ENCODE measurements at places on chromosomes 3 and 15.

DNA sequence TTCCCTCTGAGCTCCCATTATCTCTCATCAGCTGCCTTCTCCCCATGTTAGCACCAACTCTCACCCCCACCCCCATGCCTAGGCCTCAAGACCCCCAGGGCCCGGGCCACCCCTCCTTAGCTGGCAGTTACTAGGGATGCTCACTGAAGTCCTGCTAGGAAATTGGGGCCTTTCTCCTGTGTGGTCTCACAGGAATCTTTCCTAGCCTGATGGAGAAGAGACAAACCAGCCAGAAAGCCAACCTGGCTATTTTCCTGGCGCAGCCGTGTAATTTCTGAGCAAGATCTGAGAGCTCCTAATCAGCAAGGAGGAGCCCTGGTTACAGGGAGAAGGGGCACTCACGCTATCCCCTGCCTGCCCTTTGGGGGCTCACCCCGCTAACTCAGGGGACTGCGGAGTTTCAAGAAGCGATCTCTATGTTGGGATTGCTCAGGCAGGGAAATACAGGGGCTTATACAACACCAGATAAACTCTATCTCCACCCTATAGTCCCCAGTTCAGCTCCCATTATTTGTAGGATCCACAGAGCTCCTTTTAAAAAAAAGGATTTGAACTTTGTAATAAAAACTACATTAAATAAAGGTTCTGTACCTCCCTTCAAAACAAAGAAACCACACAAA, 25.2 kb downstream of the NR2F2 start:
- no peak for DNase-seq

- DNase-seq, result no peak
Measured at GRCh38 chr3:25293736-25294135, 134.3 kb upstream of the RARB start.

DNA sequence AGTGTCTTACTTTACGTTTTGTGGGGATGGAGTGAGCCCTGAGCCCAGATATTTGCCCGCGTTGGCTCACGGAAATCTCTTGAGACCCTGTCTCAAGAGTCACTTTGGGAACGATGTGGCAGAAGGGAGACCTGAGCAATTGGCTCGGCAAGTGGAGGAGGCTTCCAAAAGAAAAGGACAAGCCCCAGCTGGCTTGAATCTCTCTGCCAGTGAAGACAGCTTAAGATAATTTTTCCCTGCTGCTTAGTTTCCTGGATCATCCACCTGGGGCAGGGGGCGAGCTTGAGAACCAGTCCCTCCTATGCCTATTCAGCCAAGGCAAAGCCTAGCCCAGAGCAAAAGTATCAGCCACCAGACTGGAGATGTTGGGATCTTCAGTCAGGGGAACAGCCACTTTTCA, 708 bp downstream of the SEC22A start:
- peak; percentile 28 for DNase-seq

DNA sequence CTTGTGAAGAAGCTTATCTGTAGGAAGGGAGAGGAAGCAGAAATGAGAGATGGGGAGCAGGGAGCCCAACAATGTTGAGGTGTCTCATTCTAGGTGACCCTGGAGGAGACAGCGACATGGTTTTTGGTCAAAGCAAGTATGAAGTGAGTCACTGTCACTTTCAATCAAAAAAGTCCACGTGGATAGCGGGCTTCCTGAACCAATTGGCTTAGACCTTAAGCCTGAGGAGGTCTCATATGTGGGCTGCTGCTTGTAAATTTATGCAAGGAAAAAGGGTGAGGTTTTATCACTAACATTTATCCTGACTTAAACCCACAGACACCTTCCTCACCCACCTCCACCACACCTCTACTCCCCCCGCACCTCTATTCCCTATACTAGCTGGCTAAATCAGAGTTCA, 22.7 kb downstream of the CLDN11 start:
- no peak for DNase-seq

GRCh38 chr15:96115642-96116041, 214.9 kb upstream of the NR2F2 start:
- no peak for DNase-seq

DNA sequence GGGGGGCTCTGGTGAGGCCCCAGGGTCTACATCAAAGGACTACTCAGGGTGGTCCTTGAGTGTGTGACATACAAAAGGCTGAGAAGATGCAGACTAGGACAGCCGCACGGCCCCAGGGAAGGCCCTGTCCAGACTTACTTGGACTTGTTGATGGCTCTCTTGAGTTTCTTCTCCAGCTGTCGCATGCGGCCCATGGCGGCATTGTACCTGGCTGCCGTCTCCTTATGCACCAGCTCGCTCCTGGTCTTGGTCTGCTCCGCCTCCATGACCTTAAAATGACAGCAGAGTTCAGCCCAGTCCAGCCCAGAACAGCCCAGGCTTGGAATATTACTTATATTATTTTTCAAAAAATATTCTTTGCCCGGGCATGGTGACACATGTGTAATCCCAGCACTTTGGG, 56.0 kb downstream of the CAPN7 start:
- DNase-seq, result no peak

- peak; percentile 27 for DNase-seq
Measured at GRCh38 chr15:89998923-89999675, 2.0 kb upstream of the ZNF710 start.

DNA sequence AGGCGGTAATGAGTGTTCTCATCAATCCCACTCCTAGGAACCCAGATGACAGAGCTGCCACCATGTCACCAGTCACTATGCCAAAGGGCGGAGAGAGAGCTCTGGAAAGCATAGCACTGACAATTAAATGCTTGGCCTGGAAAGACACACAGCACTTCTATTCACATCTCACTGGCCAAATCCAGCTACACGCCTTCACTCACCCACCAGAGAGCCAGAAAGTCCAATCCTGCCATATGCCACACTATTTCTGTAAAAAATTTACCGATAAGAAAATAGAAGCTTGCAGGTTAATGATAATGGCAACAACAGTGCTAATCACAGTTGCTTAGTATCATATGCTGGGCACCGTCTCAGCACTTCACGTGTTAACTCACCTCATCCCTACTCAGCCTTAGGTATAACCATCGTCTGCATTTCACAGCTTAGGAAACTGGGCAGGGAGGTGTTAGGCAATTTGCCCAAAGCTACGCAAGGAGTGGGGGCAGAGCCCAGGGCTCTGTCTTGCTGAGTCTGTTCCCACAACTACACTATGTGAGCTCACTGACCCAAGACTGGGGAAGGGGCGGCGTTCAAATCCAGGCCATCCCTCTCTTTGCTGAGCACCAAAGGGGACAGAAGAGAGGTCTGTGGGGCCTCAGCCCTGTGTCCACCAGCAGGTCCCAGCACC, 16.5 kb downstream of the KLHL25 start:
- no peak for DNase-seq

DNA sequence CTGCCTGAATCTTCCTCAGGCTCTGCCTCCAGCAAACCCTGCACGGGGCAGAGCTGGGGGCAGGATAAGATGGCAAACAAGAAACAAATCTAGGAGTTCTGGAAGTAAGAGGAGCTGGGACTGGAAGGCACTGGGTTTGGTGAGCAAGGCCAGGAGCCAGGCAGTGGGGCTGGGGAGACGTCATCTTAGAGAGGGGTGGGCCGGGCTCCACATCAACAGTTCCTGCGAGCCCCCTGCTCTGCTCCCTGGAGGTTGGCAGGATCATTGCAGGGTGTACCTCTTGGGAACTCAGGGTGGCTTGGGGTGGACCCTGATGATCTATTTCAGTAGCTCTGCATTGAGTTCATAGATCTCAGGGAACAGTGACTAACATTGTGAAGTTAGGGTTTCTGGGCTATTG, 87.3 kb upstream of the PRR23E start:
- DNase-seq, result no peak

DNA sequence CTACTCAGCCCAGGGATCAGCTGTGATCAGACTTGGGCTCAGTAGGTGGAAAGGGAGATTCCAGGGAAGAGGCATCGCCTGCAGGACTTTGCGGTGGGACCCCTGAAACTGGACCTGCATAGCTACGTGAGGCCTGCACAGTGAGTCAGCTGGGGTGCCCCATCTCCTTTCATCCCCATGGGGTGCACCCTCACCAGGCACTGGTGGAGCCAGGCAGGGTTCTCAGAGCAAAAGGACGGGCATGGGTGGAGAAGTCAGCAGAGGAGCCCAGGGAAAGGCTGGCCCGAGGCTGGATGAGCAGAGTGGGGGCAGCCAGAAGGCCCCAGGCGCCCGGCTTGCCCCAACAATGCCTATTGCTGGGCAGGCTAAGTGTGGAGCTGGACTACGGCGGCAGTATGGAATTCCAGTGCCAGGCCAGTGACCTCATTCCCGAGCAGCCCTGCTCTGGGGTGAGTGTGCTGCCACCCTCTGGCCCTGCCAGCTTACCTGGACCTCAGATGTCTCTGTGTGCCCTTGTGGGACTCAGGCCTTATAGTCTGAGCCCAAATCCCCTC, 19.7 kb downstream of the ACAA1 start:
- DNase-seq, result peak; percentile 18

GRCh38 chr15:20358066-20358778, 183.4 kb downstream of the GOLGA6L6 start:
- no peak for DNase-seq

DNA sequence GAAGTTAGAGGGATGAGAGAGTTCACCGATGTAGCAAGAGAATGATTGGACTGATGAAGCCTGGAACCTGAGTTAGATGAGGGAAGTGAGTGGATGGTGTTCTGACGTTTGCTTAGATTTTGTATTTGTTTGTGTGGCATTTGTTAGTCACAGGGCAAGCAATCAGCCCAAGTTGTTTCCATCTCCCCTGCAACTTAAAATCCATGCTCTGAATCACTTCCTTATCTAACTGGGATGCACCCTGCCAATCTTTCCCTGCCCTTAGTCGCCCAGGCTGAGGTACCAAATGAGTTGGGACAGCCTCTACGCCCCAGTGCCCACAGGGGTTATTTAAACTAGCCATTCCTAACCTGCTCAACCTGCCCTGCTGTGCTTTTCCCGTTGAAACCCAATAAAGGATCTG, 12.6 kb downstream of the PAQR5 start:
- DNase-seq, result no peak

GRCh38 chr3:151003029-151003767, 30.7 kb upstream of the CLRN1 start:
- no peak for DNase-seq

- no peak for DNase-seq
Measured at GRCh38 chr3:146134348-146135117, 26.5 kb downstream of the PLOD2 start.

DNA sequence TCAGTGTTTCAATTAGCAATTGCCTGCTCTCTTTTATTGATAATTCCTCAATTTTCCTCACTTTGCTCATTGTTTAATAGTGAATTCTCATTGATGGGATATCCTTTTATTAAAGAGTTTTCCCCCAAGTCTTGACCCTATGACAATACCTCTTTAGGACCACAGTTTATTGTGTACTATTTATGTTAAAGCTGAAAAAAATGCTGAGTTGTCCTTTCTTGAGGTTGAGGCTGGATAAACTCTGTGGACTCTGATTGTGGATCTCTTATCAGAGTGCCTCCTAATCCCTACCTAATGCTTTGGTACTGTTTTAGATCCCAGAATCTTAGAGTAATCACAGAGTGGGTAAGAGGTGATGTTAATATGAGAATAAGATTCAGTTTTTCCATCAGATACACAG, 416.3 kb upstream of the GBE1 start:
- DNase-seq, result no peak
